ENCODE measurements at places on chromosomes 12 and 14. TPM values are rescaled to one million over a fixed set of nuclear protein-coding genes. Genes with fewer than 3 reads are reported as not detected.

DNA sequence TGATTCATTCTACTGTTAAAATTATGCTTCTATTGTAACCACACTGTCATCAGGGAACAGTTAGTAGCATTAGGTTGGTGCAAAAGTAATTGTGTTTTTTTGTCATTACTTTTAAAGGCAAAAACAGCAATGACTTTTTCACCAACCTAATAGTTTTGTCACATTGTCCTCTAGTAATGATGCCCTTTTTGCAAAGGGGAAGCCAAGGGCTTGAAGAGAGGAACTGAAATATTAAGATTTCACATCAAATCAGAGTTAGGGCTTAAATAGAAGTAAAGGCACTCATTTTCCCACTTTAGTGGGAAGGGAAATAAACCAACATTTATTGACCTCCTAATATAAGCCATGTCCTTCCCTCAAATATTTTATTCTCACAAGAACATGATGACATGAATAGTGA, 273.7 kb downstream of the NRXN3 start:
- no peak for DNase-seq

- DNase-seq, result no peak
Observed at GRCh38 chr14:25011095-25011494, 38.9 kb downstream of the STXBP6 start.

- no peak for DNase-seq
Observed at GRCh38 chr12:6742834-6743233, 10.1 kb downstream of the MLF2 start.

The MUCL1 gene
- total RNA-seq, result not detected

- no peak for DNase-seq
Observed at GRCh38 chr12:79296133-79296532, 394.6 kb downstream of the PAWR start.

DNA sequence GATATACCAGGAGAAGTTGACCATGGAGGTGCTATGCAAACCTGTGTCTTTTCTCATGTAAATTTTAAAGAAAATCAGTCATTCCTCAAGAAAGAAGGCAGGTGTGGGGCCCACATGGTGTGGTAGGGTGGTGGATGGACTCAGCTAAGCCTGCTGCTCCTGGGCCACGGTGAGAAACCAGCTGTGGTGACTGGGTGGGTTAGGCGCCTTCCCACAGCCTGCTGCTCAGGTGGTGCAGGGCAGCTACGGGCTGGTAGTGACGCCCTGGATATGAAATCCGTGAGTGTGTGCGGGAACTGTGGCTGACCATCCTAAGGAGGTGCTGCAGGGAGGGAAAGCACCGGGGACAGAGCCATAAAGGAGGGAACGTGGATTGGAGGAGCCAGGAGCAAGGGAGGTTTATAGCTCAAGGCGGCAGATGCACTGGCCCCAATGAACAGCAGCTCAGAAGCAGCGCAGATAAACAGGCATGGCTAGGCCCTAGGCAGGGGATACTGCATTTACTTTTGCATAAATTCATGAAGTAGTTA, 408.8 kb downstream of the FUT8 start:
- DNase-seq, result no peak

The NFATC4 gene
- 12.2 TPM for total RNA-seq

The KCNA5 gene
- total RNA-seq, result 1.7 TPM

DNA sequence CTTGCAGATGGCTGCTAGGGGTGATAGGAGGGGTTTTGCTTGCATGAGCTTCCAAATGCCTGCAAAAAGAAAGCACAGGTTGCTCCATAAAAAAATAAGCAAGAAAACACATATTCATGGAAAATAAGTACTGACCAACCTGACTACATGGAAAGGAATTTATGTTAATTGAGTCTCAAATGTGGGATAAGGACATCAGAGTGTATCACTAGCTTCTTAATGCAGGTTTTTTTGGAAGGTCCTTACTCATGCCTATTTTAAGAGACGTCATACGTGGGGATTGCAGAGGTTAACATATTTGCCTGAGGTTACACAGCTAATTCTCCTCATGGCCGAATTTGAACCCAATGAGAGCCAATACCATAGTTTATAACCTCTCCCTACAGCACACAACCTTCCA, 116.2 kb downstream of the ASCL1 start:
- DNase-seq, result no peak

The ARPC3 gene
- total RNA-seq, result 256 TPM

The FLRT2 gene
- 8.6 TPM for total RNA-seq

The ALKBH2 gene
- 29.6 TPM for total RNA-seq

DNA sequence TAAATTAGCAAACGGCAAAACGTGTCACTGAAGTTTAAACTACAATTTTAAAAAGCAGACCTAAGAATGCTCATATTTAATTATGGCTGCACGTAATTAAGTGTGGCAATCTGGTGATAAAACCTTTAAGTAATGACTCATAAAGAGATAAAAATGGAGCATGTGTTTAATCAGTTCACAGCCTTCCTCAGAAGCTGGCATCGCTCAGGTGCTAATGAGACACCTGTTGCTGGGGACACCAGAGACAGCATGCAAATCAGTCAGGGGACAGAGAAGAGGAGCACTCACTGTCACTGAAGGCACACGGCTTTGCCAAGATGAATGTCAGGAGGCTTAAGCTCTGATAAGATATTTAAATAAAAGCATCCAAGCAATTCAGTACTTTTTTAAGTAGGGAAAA, 840.3 kb downstream of the GALC start:
- DNase-seq, result no peak

DNA sequence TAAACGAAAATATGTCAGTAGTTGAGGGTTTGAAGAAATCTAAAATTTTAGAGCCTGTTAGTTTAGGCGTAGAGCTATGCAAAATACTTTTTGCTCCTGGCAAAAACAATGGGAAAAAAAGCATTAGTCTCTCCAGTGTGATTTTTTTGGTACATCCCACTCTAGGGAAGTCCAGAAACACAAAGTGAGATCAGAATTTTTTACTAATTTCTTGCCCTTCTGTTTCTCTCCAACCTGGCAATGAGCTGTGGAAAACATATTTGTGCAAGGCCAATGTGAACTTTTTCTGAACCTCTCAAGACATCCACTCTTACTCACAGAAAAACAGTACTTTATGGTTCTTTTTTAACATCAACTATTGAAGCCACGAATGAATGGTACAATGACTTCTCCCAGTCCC, 56.9 kb upstream of the DCN start:
- no peak for DNase-seq

DNA sequence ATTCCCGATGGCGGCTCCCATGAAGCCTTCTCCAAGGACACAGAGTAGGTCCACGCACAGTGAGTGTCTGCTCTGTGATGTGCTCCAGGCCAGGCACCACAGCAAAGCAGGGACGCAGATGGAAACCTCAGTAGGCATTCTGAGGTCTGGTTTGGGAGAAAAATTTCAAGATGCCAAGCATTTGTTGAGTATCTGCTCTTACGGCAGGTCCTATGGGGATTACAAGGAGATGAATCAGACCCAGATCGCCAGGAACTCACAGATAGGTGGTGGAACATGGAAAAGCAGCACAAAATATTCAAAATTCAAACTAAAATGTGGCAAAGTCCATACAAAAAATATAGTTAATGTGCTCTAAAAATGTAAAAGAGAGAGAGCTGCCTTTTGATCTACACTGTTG, 684.9 kb upstream of the TMEM132C start:
- DNase-seq, result no peak

DNA sequence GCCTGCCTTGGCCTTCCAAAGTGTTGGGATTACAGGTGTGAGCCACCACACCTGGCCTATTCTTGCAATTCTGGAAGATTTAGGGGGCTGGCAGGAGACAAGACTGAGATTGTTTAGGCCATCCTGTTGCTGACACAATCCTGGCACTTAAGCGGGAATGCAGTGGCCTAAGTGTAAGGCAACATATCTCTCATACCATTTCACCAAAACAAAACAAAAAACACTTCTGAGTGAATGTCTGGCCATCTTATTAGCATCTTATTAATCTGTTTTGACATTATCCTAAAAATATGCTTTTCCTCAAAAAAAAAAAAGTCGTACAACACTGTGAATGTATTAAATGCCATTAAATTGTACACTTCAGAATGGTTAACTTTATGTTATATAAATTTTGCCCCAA, 67.6 kb downstream of the DENND5B start:
- no peak for DNase-seq

GRCh38 chr14:104438166-104438887, 141.2 kb upstream of the C14orf180 start:
- peak; percentile 42 for DNase-seq

The GYS2 gene
- total RNA-seq, result not detected

DNA sequence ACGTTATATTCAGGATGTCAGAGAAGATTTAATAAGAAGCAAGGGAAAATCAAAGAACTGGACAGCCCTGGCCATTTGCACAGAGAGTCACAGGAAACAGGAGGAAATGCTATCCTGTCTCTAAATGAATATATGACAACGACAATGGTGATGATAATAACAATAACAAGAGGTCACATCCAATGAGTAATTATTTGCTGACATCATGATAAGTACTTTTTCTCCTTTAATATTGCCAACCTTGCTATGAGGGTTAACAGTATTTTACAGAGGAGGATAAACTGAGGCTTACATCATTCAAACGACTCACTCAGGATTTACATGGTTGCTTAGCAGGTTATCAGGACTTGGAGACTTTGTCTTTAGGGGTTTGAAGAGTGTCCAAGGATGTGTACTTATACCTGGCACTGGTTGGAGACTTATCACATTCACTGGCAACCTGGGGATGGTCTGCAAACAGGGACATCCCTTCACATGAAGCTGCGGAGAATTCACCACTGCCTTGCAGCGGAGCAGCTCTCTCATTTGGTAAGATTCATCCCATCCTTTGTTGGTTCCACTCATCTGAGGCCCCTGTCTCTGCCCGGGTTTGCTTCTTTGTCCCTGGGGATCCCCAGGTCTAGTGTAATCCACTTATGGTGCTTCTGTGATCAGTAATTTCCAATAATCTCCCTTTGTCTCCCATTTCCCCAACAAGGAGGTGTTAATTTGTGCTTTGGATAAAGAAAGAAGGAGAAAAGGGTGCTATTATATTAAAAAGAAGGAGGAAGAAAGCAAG, 637.8 kb downstream of the BCL11B start:
- DNase-seq, result no peak

GRCh38 chr12:88814779-88815178, 234.5 kb upstream of the KITLG start:
- no peak for DNase-seq

- DNase-seq, result no peak
Observed at GRCh38 chr14:78974691-78975090, 804.5 kb downstream of the NRXN3 start.

The NUAK1 gene
- 23.1 TPM for total RNA-seq

The HOTAIR gene
- total RNA-seq, result not detected

- no peak for DNase-seq
Observed at GRCh38 chr12:91423693-91424050, 241.1 kb upstream of the DCN start.

- no peak for DNase-seq
Observed at GRCh38 chr14:72013721-72014345, 81.6 kb downstream of the RGS6 start.

DNA sequence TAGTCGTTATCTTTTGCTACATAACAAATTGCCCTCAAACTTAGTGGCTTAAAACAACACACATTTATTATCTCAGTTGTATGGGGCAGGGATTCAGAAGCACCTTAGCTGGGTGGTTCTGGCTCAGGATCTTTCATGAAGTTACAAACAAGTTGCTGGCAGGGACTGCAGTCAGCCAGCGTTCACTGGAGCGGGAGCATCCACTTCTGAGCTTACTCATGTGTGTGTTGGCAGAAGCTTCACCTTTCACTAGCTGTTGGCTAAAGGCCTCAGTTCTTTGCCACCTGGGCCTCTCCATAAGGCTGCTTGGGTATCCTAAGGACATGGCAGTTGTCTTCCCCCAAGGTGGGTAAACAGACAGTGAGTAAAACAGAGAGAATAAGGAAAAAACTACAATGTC, 365.7 kb downstream of the RPS29 start:
- DNase-seq, result no peak

GRCh38 chr12:93762059-93762719, 85.0 kb downstream of the CRADD start:
- DNase-seq, result no peak

The DAAM1 gene
- 13.7 TPM for total RNA-seq

- peak; percentile 75 for DNase-seq
Observed at GRCh38 chr14:36647417-36647823, 14.2 kb upstream of the PAX9 start.

- DNase-seq, result no peak
Observed at GRCh38 chr12:47772094-47772660, 861 bp upstream of the SLC48A1 start.

The TAS2R8 gene
- not detected for total RNA-seq

- no peak for DNase-seq
Observed at GRCh38 chr14:89755816-89756215, 198.7 kb downstream of the EFCAB11 start.

- no peak for DNase-seq
Observed at GRCh38 chr12:42921741-42922504, 332.4 kb upstream of the PRICKLE1 start.

GRCh38 chr14:93171376-93171775, 13.3 kb downstream of the MOAP1 start:
- DNase-seq, result no peak

GRCh38 chr12:132236930-132237771, 92.2 kb downstream of the GALNT9 start:
- no peak for DNase-seq

The SYNJ2BP gene
- total RNA-seq, result 14.5 TPM

DNA sequence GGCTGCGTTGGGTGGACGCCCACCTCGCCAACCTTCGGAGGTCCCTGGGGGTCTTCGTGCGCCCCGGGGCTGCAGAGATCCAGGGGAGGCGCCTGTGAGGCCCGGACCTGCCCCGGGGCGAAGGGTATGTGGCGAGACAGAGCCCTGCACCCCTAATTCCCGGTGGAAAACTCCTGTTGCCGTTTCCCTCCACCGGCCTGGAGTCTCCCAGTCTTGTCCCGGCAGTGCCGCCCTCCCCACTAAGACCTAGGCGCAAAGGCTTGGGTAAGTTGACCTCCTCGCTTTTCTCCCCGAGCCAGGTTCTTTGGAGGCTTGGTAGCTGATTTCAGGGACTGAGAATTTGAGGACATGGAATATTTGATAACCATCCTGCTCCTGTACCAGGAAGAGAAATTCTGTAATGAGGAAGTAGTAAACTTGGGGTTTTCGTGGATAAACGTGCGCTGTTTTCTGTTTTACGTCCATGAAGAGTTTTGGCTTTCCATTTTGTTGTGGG, 530 bp downstream of the APAF1 start:
- DNase-seq, result peak; percentile 61

DNA sequence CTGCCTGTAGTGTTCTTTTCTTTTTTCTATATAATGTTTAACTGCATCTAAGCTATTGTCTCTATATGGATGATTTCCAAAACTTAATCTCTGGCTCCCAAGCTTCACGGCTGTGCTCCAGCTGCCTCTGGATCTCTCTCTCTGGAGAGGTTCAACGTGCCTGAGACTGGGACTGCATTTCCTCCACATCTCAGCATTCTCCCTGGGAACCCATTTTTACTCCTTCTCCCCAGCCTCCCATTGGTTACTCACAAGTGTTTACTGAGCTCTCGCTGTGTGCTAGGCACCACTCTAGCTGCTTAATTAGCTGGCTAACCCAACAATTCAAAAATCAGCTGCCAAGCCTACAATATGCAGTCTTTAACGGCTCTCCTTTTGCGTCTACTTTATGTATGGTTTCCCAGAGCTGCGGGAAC, 34.7 kb downstream of the FBXL14 start:
- DNase-seq, result no peak

Measured in H7 (cell line).